WERI-Rb-1 (cell line): ENCODE measurements at places on chromosomes 16 and 17.

GRCh38 chr16:82092711-82093110, 57.7 kb downstream of the HSD17B2 start:
- DNase-seq = no peak

DNA sequence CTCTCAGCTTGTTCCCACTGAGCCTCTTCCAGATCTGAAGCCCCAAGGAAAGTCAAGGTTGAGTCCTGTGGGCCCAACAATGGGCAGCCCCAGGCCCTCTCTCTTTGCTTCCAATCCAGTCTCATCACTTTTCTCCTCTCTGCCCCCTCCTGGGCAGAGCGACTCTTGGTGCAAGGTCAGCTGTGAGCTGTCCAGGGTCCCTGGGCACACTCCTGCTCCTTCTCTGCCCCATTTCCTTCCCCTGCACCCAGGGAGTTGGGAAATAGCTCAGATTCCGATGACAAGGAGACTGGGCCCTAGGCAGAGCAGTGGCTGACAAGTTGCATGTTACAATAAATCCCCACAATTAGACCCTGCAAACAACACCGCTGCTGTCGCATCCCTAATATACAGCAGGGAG, 16.1 kb upstream of the CRHR1 start:
- DNase-seq = no peak

DNA sequence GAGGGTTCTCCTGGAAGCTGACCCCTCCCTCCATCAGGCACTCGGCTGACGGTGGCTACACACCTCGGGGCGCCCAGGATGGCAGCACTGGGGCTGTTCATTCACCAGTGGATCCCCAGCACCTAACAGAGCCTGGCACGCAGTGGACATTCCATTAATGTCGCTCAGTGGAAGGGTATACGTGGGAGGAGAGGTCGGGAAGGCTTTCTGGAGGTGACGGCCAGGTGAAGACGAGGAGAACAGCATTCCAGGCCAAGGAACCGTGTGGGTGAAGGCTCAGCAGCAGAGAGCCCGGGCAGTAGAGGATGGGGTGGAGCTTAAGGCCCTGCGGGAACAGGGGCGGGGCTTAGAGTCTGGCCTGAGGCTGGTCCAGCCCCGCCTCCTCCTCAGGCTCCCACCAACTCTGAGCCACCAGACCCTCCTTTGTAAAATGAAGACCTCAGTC, 2.5 kb upstream of the HS3ST6 start:
- peak; percentile 67 for DNase-seq

GRCh38 chr17:40099619-40100418, 570 bp downstream of the NR1D1 start:
- no peak for DNase-seq

- DNase-seq = no peak
Observed at GRCh38 chr17:40695874-40696472, 7.6 kb downstream of the KRT24 start.

GRCh38 chr17:33653399-33653788, 360.3 kb upstream of the ASIC2 start:
- DNase-seq = no peak

DNA sequence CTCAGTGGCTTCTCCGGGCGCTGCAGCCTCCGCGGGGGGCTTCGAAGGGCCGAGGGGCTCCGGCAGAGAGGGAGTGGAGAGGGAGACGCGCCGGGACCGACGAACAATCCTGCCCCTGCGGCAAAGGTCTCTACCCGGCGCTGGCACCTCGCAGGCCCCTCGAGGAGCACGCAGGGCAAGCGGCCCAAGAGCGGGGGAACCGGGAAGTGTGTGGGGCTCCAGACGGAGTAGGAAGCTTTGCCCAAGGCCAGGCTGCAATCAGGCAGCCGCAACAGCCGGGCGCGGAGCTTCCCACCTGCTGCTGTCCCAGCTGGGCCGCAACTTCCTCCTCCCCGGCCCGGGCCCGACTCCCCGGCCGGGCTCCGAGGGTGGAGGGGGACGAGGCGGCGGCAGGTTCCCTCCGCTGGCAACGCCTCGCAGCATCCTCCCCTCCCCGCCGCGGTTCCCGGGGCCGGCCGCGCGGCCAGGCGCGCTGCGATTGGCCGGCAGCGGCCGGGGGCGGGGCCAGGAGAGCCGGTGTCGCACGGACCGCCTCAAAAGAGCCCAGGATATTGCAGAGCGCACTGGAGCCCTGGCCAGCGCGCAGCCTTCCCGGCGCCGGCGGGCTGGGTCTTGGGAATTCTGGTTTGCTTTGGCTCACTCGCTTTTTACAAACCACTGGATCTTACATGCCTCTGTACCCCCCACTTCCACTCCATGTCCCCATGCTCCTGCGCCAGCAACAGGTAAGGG, at the start of gene KCNJ2:
TSS of gene KCNJ2 (plus strand) at position 556 of the 732 bp plus-strand sequence. CDS start 5,508 bp downstream, outside the sequence.
- peak; percentile 95 for DNase-seq
